GM12891 (cell line): ENCODE measurements at places on chromosomes 5 and 9.
A peak's percentile ranks its signal among the peaks of the same experiment; 100 is the strongest.

- no peak for DNase-seq
Observed at GRCh38 chr9:131259916-131260597, 16.3 kb downstream of the FAM78A start.

- DNase-seq = no peak
Observed at GRCh38 chr5:161630948-161631347, 54.6 kb upstream of the GABRA6 start.

GRCh38 chr5:82702046-82702445, 375.1 kb downstream of the TMEM167A start:
- no peak for DNase-seq

DNA sequence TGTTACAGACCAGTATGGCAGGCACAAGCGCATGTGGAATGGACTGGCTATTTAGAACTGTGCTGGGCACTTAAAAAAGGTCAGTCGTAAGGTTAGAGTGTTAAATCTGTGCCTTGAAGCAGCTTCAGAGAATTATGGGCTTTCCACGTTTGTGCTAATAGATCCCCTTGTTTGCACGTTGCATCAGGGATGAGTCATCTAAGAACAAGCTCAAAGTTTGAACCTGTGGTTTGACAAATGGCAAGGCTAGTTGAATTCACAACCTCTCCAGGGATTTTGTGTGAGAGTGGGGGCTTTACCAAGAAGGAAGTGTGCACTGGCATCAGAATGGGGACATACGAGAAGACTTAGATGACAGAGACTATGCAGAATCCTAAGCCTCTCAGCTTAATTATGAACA, 249.6 kb downstream of the IRX1 start:
- no peak for DNase-seq

- no peak for DNase-seq
Observed at GRCh38 chr5:113232667-113233066, 202.1 kb downstream of the TSSK1B start.

- no peak for DNase-seq
Observed at GRCh38 chr9:22049411-22049810, 40.3 kb upstream of the CDKN2B start.

GRCh38 chr5:160537116-160537515, 115.5 kb downstream of the PTTG1 start:
- DNase-seq = no peak

DNA sequence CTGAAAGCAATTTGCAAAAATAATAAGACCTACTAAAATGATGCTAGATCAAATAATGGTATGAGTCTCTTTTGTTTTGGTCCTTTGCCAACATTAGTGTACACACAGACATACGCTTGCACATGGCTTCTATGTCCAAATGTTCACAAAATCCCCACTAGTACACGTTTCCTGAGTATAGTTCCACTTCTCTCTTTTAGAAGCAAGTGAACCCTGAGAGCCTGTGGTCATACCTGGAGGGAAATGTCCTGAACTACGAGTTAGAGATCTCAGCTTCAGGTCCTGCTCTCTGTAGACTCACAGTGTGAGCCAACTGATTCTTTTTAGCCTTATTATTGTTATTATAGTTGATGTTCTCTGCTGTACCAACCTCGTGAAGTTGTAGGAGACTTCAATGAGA, 47.3 kb upstream of the ACTBL2 start:
- DNase-seq = no peak

- DNase-seq = no peak
Observed at GRCh38 chr5:143001764-143002351, 231.7 kb downstream of the ARHGAP26 start.

DNA sequence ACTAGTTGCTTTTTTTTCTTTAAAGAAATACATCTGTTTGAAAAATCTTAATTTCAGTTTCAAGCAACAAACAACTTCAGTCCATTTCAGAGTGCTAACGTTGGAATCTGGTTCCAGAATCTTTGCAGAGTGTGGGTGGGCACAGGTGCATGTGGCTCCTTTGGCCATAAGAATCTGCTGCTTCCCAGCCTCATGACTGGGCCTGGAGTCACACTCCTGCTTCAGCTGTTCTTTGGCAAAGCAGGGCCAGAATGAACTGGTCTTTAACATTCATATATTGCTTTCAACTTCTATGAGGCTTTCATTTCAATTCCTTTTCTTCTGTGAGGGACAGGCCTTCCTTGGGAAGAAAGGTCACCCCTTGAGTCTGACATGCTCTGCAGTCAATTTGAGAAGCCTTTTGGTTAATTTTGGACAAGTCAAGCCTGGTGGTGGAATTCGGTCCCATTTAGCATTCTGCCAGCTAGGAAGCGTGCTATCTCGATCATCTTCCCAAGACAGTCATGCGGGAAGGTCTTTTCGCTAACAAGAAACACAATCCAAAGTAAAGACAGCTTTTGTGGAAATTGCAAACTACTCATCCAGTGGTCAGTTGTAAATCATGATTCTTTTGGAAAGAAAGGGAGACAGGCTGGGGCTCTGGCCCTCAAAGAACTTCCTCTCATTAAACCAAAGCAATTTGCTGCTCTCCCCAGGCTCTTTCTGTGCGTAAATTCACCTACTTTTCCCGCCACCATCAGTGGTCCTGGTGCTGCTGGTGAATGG, 55.2 kb downstream of the SLC1A3 start:
- DNase-seq = no peak

DNA sequence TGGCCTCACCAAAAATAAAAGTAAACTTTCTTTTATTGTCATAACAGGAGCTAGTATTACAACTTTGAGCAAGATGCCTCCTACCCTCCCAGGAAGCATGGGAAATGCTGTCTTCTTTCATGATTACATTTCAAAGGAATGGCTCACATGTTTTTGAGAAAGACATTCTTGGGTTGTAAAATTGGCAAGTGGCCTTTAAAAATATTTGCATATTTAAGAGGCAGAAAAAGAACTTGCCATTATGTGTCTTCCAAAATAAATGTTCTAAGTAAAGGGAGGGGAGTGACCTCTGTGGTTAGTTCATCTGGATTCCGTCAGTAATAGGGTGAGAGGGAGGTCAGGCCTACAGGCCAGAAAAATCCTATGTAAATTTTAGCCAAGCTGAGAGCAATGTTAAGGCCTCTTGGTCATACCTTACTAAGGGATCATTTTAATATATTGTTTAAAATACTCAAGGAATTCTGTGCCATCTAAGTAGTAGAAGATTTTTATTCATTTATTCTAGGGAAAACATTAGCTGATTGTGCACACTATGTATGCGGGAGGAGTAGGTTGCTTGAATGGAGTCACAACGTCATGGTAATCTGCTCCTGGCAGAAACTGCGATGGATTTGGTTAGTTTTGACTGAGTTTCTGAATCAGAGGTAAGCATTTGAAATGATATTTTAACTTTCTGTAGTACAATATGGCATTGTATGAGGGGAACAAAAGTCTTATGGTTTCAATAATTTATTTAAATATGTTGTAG, 1485.7 kb upstream of the CDH9 start:
- DNase-seq = no peak

DNA sequence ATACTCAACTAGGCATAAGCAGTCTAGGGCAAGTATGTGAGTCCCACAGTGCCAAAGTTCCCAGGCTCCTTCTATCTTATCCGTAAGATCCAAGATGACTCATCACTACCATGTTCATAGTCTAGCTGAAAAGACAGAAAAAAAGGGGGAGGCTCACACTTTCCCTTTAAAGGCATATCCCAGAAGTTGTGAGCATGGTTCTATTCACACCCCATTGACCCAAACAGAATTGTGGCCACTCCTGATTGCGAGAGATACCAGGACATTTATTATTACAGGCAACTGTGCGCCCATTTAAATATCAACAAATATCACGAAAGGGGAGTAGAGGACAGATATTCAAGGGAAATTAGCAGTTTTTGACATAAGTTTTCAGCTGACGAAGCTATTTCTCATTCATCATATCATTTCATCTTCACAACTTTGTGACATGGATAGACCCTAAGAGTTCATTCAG, 8.1 kb upstream of the PFDN1 start:
- no peak for DNase-seq

GRCh38 chr9:111917980-111918379, 21.4 kb downstream of the UGCG start:
- DNase-seq = no peak

DNA sequence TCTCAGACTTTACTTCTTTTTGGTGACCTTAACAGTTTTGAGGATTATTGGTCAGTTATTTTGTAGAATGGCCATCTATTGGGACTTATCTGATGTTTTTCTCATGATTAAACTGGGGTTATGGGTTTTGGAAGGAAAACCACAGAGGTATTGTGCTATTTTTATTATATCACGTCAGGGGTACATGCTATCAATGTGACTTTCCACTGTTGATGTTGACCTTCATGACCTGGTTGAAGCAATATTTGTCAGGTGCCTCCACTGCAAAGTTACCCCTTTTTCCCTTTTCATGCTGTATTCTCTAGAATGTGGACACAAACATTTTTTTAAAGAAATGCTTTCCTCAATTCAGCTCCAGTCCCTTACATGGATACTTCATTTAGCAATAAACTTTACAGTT, 152.8 kb upstream of the TSLP start:
- DNase-seq = no peak

GRCh38 chr5:150082374-150082773, 4.0 kb downstream of the CSF1R start:
- DNase-seq = no peak

DNA sequence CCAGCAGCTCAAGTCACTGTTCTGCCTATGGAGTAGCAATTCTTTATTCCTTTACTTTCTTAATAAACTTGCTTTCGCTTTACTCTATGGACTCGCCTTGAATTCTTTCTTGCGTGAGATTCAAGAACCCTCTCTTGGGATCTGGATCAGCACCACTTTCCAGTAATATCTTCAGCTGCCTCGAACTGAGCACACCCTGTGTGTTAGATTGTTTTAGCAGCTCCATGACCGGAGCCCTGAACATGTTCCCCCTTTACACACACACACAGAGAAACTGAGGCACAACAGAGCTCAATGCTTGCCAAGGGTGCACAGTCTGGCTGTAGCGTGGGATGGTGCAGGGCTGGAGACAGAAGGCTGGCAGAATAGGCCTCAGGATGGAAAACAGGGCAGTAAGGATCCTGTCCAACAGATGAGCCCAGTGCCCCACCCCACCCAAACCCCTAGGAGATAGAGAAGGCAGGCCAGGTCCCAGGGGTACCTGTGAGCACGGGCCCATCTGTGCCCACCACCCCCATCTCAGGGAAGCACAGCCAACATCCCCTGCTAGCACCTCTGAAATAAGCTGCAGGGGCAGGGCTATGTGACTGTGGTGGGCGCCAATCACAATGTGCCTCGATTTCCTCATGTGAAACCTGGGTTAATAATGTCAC, 27.9 kb downstream of the BICD2 start:
- DNase-seq = no peak

- no peak for DNase-seq
Observed at GRCh38 chr5:37849641-37850040, 9.8 kb upstream of the GDNF start.

GRCh38 chr9:104247899-104248460, 153.9 kb downstream of the SMC2 start:
- DNase-seq = no peak

GRCh38 chr9:123835821-123836220, 94.1 kb downstream of the DENND1A start:
- DNase-seq = no peak

DNA sequence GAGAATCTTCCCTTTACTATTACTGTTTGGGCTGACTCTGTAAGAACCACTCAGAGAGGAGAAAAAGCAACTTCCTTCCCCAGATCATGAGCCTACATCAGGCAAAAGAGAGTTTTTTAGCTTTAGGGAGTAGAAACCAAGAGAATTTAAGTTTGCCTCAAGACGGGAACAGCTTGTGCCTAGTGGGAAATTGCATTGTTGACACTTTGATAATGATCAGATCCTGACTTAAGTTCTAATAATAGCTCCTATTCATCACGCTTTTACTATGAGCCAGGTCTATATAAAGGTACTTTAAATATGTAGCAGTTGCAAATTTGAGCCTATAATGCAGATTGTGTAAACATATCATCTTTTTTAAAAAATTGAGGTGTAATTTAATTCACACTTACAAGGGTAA, 298.2 kb downstream of the MAN2A1 start:
- no peak for DNase-seq

DNA sequence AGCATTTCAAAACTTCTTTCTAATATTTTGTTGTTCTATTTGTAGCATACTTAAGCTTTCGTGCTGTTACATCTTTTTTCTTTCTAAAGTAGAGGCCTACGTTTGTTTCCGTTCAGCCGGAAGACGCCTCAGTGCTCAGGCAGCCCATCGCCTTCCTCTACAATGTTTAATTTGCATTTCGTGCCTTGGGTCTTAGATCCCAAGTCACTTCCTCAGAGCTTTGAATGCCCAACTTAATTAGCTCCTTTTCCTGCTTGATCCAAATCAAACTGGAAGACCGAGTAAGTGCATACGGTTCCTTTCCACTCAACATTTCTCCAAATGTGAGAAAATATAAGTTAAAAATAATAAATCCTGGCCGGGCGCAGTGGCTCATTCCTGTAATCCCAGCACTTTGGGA, 43.2 kb downstream of the MRPL36 start:
- no peak for DNase-seq

DNA sequence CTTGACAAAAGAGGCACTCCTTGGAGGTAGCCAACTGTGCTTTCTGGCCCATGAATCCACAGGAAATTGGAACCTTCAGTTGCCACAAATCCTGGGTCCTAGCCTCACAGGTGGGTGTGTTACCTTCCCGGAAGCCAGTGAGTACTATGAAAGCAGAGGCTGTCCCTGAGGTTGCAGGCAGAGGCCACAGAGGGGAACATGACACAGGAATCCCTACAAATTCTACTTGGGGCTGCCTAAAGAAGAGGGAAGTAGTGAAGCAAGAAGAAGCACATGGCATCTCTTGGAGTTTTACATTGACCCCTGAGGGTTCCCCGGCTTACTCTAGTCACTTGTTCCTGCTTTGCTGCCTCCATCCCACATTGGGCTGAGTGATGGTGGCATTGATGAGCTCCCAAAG, 2.6 kb downstream of the SLC22A5 start:
- no peak for DNase-seq

GRCh38 chr9:119050281-119050680, 319.0 kb downstream of the BRINP1 start:
- DNase-seq = no peak

DNA sequence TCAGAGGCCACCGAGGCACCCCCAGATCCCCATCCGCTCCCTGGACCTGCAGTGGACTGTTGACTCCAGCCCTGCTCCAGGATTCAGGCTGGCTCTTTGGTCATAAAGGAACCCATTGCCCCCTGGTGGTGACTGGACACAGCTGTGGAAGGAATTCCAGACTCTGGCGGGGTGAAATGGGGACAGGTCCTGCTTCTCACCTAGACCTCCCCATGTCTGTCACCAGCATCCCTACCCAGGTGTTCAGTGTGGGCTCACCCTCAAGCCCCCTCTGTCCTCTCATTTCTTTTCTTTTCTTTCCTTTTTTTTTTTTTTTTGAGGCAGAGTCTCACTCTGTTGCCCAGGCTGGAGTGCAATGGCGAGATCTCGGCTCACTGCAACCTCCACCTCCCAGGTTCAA, 25.5 kb upstream of the STXBP1 start:
- peak; percentile 61 for DNase-seq
